Activated CD4-positive, alpha-beta T cell treated with anti-CD3 and anti-CD28 coated beads for 4 hours (primary cell): ENCODE measurements at places on chromosomes 1 and 21.

- no peak for DNase-seq
Measured at GRCh38 chr1:6450943-6451373, 15.0 kb downstream of the TNFRSF25 start.

- no peak for DNase-seq
Measured at GRCh38 chr1:44000122-44000665, 8.8 kb downstream of the CCDC24 start.

- no peak for DNase-seq
Measured at GRCh38 chr1:22685591-22686059, 25.0 kb upstream of the EPHB2 start.

DNA sequence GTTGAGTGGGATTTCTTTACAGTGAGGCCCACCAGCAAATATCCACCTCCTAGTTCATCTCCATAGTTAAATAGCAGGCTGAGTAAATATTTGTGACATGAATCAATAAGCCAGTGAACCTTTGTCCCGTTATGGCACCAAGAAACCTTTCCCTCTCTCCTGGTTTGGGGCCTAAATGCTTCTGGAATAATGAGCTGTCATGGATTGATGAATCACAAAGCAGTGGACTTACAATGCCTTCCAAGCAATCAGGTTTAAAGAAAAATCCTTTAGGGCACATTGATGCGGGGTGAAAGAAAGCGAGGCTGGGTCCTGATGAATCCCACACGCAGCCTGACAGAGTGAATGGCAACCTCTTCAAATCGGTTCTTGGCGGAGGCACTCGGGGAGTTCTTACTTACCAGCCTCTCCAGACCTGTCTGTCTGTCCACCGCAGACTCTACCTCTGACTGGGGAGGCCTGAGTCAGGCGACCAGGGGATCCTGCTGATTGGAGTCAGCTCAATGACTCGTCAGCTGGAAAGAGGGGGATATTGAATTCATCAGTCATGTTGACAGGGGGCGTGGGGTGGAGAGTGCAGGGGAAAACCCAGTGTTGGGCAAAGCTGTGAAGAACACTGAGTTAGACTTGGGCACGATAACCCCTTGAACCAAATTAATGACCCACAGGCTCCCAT is 247.3 kb downstream of the PLPP3 start:
- DNase-seq, result no peak

GRCh38 chr1:245566952-245567351 is 412.2 kb downstream of the KIF26B start:
- no peak for DNase-seq

DNA sequence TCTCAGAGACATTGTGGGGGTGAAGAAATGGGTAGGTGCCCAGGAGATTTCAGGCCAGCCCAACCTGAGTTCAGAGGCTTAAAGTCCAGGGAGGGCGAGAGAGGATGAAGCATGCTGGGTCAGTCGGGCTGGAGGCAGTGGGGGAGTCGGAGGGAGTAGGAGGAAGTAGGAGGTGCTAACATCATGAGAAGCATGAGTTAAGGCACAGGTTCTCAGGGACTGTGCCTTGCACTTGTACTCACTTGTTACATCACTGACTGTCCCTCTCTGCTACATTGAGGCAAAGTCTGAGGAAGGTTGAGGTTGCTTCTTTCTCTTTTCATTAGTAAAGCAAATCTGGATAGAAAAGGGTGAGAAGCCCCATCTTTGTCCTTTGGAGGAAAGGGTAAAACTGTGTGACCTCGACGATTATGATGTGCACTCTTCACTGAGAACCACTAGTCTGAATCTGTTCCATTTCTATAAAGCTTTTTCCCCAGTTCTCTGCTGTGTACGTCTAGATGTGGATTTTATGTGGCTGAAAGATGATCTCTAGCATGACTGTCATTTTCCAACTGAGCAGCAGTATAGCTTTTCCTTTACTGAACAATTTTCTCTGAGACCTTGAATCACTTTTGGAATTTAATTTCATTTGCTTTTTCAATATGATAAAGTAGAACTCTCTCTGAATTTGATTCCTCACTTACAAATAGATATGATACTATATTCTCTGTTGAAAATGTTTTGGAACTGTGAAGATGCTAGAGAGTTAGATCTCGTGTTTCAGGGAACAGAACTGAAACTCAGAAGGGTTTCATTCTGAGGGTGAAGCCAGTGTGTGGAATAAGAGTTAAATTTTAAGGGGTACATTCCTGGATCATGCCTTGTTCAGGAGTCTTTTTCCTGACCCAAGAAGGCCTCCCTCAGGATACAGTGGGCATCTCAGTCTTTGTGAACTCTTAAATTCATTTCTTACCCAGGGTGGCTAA is 94.6 kb downstream of the FGGY start:
- DNase-seq, result no peak

- DNase-seq, result no peak
Measured at GRCh38 chr1:164930241-164930640, 371.3 kb downstream of the PBX1 start.

- DNase-seq, result no peak
Measured at GRCh38 chr1:78491451-78492071, 787 bp downstream of the PTGFR start.

GRCh38 chr1:226629210-226629895 is 80.8 kb downstream of the STUM start:
- no peak for DNase-seq

- no peak for DNase-seq
Measured at GRCh38 chr1:229557200-229557850, 1.2 kb downstream of the ABCB10 start.

DNA sequence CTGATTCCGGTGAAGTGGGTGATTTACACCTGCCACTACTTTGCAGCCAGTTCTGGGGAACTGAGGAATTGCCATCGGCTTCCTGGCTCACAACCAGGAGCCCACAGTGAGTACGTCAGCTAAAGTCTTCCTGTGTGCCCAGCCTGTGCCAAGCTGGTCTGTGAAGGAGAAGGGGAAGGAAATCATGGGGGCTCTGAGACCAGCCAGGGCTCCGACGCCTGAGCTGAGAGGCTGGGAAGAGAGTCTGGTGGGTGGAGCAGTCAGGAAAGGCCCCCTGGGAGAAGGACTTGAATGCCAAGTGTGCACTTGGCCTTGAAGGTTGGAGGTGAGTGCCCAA is 1.2 kb downstream of the LURAP1 start:
- DNase-seq, result no peak

GRCh38 chr1:173451981-173452380 is 25.2 kb upstream of the PRDX6 start:
- no peak for DNase-seq

DNA sequence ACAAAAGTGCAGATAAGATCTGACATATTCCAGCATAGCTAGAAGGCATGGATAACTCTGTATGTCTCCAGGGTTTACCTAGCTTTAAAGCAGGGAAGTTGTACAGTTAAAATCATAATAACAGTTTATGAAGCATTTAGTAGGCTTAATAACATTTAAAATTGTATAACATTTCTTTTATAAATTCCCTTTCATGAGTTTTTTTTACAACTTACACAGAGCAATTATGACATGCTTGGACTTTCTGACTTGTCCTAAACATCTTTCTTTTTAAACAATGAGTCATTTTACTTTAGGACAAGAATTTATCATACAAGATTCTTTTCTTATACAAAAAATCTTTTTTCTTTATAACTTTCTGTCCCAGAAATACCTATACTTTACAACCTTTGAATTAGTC is 408.5 kb upstream of the NEGR1 start:
- DNase-seq, result no peak

DNA sequence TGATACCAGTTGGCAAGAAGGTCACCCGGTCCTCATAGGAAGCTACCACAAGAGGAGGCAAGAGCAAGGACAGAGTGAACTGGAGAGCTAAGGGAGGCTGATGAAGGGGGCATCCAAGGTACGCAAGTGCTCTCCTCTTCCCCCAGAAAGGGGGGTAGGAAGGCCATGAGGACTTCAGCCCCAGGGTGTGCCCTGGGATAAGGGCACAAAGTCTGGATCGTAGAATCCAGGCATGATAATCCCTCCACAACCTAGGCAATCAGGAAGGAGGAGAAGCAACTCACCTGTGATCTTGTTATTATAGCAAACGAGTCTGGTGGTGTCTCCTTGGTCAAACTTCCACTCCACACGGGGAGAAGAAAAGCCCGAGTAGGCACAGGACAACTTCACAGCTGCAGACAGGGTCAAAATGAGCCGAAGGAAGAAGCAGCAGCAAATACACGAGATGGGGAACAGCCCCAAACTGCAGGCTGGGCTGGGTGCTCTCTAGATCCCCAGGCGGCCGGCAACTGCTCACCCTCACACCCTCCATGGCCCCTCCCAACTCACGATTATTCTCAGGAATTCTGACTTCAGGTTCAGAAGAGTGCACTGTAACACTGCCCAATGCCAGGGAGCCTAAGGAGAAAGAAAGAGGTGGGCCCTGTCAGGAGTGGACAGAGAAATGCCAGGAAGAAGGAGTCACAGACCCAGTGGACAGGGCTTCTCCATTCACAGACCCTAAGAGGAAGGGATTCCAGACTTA is 20.0 kb downstream of the F11R start:
- DNase-seq, result no peak

DNA sequence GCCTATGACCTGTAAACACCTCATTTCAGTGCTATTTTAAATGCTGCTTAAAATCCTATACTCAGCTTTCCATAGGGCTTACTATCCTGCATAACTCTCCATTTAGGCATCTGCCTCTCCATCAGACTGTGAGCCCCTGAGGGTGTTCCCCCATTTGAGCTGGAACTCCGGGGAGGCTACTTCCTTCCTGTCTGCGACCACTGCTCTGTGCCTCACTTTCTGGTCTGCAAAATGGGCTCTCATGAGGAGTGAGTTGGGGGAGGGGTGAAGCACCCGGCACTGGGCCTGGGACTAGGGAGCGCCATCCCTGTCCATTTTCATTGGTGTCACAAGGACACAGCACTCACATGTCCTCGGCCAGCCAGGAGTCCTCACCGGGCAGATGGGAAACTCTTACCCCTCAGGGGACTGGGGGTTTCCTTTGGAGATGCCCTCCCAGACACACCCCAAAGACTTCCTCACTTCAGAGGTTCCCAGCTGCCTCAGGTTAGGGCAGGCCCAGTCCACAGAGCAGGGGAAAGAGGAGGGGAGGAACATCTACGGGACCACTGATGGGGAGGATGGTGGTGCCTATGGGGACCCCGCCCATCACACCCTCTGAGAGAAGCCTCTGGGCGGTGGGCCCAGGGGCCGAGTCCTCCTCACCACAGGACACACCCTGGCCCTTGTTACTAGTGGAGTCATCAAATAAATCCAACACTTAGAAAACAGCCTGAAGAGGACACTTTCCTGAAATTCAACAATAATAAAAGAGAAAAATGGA is 134.9 kb downstream of the MATN1 start:
- DNase-seq, result no peak

- DNase-seq, result no peak
Measured at GRCh38 chr1:157084720-157085119, 14.9 kb downstream of the ETV3L start.

GRCh38 chr1:24392982-24393650 is 20.5 kb downstream of the STPG1 start:
- DNase-seq, result no peak

DNA sequence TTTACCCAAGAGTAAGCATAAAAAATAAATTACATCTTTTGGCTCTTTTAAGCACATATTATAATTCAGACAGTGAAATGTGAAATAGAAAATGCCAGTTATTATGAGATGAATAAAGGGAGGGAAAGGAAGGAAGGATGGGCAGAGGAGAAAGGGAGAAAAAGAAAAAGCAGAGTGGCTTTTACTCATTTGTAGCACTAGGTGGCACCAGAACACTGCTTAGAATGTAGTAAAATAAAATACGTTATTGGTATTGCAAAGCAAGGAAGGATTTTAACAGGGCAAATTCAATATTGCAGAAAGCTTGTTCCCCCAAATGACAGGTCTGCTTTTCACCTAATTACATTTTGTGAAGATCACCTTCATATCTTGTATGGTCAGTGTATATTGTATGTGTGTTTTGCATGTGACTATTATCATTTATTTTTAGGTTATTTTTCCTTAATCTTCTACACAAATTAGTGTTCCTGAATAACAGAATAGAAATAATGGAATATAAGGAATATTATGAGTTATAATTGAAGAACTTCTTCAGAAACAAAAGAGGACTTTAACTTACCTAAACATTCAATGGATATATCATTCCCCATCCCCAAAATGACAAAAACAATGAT is 9.1 kb upstream of the PCNX2 start:
- peak; percentile 7 for DNase-seq

DNA sequence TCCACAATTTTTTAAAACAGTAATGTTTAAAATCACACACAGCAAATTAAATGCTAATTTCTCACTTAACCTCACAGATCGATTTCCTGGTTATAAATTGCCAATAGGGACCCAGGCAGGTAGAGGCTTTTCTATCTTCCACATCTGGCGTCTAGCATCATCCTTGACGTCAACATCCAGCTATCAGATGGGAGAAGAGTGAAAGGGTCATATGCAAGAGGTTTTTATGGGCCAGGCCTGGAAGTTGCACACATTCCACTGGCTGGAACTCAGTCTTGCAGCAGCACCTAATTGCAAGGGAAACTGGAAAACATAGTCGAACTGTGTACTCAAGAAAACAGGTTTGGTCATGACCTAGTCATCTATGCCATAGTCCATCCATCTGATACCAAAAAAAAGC is 6.0 kb upstream of the EEIG2 start:
- no peak for DNase-seq

- DNase-seq, result no peak
Measured at GRCh38 chr1:90919190-90919719, 102.6 kb downstream of the ZNF644 start.

DNA sequence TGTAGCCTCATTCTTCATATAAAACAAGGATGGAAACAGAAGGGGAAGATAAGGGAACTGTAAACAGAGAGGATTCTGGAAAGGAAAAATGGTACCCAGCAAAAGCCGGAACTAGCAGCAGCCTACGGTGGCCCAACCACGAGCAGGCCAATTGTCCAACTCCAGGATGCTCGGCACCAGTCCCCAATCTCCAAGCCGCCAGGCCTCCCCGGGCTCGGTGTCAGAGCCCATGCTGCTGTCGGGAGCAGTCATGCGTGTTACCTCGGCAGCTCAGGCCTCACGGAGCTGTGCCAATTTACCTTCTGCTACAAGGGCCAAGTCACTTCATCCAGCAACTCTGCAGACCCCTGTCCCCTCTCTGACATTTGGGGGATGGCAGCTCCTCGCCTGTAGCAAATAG is 130.8 kb downstream of the ZBTB18 start:
- no peak for DNase-seq

- DNase-seq, result no peak
Measured at GRCh38 chr1:235995511-235995910, 69.4 kb downstream of the NID1 start.

DNA sequence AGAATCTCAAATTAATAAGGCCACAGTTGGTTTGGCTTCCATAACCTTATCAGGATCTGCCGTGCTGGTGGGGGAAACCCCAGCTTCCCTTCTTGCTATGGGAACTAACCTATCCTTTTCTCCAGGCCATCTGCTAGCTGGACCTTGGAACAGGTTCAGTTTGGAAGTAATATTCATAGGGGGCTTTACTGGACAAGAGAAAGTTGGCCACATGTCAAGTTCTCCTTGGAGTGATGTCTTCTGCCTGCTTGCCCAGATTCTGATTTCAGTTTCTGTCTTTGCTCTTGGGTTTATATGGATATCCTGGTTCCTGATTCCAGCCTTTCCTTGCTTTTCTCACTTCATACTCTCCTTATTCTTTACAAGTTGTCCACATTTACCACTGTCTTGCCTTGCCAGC is 279.6 kb downstream of the ASTN1 start:
- no peak for DNase-seq
